ENCODE measurements at places on chromosomes 5 and 9.
A peak's percentile ranks its signal among the peaks of the same experiment; 100 is the strongest.

DNA sequence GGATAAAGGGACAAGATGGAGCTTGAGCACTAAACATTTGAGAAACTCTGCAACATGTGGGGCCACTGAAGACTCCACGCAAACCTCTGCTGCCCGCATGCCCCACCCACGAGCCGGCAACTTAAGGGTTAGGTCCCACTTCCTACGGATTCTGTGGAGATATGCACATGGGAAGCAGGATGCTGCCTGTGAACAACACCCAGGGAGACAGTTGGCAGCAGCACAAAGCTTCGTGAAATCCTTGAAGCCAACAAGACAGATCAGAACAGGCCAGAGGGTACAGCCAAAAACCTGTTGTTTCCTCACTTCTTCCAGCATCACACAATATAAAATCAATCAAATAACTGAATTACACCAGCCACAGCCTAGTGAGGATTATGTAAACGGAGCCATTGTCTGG, 270.4 kb downstream of the ENC1 start:
- DNase-seq: no peak

DNA sequence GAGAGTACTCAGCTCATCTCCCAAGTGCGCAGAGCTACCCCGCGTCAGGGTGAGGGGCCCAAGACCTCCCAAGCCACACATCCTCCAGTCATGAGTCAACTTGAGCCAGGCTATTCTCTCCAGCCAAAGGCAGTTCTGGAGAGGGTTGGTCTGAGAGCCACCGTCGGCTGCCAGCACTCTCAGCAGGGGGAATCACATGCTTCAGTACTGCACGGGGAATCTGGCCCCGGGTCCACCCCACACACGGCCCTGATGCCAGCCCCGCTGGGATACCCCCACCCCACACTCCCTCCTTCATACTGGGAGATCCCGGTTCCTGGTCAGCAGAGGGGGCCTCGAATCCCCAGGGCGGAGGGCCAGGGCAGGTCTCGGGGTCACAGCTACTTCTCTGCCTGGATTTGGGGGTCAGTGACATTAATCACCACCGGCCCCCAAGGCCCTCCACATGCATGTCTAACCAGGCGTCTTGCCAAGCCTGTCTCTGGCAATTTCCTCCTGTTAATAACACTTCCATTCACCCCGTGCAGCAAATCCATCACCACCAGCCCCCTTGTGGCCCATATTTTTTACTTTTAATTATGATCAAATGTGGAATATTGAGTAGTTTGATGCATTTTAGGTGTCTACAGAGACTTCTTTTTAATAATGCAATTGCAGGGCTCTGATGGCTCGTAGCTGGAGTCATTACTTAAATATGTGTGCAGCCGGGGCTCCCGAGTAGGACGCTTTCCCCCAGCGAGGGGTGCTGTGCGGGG, 102.9 kb upstream of the PPP1R26 start:
- no peak for DNase-seq

DNA sequence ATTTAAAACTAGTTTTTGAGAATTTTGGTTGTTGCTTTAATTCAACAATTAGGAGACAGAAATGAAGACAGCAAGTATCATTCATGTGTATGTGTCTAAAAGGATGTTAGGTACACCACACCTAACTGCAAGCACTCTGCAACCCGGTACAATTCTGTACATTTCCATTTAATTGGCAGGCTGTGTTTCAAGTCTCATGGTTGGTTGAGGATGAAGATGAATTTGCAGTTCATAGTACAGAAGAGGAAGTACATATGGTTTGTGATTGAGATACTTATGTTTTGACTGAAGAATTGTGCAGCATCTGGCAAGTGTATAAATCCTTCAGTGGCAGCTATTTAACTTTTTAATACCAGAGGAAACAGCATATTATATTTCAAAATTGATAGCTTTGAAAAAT, 628.7 kb upstream of the ZNF608 start:
- DNase-seq: no peak

DNA sequence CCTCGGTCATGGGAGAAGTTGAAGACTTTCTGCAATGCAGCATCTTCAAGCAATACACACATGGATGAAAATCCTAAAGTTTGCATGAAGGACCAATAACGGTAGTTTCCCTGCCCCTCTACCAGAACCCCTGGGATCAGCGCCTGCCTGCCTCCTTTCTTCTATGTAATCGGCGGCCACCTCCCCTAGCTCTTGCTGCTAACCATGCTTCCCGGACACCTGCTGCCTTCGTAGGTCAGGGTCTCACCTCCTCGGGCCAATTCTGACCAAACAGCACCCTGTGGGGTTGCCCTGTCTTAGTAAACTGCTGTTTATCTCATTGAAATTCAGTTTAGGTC, 388 bp upstream of the MED10 start:
- no peak for DNase-seq

- no peak for DNase-seq
These were observed 184.1 kb downstream of the DIRAS2 start for GRCh38 chr9:90458485-90458884.

DNA sequence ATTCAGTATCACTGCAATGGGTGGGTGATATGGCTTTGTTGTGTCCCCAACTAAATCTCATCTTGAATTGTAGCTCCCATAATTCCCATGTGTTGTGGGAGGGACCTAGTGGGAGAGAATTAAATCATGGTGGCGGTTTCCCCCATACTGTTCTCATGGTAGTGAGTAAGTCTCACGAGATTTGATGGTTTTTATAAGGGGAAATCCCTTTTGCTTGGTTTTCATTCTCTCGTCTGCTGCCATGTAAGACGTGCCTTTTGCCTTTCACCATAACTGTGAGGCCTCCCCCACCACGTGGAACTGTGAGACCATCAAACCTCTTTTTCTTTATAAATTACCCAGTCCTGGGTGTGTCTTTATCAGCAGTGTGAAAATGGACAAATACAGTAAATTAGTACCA, 9.5 kb upstream of the NANS start:
- DNase-seq: no peak

DNA sequence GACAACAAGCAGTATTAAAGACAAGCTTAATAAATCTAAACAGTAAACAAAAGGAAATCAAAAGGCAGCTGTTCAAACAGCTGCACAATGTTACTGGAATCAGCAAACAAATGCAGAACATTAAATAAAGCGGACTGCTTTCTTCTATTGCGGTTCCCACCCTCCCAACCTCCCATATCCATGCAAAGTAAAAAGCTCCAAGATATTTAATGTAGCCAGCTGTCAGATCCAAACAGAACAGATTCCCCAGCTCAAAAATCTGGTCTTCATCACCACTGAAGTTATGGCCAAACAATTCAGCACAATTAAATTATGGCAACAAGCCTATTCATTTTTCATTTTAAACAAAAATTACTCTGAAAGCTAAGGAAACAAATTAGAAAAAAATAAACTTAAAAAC, 75.9 kb downstream of the SLC38A9 start:
- no peak for DNase-seq

DNA sequence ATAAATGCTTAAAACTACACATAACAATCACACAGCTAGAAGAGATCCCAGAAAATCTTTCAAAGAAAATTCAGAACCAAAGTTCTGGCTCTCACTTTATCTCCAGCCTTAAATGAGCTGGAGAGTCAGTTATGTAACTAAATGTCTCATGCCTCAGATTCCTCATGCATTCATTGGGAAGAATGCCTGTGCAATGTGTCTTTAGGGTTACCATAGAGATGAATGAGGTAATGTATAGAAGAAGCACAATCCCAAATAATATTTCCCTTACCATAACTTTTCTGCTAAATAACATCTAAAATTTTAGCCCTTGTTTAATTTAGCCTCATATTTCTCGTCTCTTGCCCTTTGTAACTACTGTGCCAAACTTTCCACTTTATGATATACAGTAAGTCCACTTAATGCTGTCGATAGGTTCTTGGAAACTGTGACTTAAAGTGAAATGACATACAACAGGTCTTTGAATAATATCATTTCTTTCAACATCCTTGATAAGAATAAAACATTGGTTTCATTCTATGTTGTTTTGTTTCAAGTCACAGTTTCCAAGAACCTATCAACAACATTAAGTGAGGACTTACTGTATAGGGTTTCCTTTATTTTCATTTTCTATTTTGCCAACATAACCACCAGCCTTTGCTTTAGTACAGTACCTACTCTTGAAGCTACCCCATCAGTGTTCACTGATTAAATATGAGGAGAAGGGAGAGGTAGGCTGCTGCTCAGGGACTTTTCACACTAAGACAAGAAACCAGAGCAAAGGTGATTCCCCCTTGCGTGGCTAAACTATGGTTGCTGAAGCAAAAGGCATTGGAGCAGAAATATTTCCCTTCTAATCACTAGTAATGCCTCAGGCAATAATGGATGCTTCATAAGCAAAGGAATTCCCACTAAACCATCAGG, 295.7 kb upstream of the PTGER4 start:
- peak; percentile 65 for DNase-seq

DNA sequence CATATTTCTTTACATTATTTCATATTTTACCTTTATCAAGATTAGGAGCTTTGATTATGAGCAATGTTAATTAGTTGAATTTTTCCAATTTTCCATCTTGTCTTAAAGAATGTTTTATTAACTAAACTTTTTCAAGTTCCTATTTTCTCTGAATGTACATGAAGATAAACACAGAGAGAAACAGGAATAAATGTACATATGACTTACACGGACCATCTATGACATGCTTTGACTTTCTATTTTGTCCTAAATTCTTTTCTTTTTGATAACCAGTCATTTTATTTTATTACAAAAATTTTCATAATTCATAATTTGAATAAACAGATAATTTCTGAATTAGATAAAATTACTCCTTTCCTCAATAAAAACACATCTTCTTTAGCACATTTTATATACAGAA, 1038.8 kb upstream of the ARRDC3 start:
- no peak for DNase-seq

- no peak for DNase-seq
These were observed 243.9 kb downstream of the IRX2 start for GRCh38 chr5:2507611-2508010.

DNA sequence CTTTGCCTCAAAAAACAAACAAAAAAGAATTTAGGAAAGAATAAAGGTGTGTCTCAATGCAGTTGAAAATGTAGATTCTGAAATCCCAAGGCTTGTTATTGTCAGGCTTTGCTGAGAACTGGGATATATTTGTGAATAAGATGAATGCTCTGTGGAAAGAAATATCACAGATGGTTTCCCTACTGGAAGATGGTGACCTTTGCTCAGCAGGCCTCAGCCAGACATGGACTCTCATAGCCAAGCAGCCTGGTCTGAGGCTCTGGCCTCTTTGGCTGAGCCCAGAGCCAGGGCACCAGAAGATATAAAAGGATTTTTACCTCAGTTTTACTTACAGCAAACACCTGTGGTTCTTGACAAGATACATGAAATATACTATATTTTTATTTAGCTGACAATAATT, 37.1 kb downstream of the AGXT2 start:
- DNase-seq: no peak

DNA sequence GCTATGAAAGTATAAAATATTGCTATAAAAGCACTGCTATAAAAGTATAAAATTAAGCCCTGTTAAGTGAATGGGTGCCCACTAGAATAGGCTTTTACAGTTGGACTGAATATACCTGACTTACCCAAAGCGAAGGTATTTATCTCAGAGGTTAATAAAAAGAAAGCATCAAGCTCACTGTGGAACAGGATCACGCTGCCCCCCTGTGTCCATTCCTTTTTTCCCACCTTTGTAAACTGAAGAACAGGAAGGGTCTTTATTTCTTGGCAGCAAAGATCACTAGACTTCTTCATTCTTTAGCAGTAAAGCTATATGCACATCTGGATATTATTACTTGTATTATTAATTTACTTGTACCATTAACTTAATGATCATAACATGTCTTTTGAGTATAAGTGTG, 22.1 kb upstream of the PLPP6 start:
- DNase-seq: peak; percentile 53

DNA sequence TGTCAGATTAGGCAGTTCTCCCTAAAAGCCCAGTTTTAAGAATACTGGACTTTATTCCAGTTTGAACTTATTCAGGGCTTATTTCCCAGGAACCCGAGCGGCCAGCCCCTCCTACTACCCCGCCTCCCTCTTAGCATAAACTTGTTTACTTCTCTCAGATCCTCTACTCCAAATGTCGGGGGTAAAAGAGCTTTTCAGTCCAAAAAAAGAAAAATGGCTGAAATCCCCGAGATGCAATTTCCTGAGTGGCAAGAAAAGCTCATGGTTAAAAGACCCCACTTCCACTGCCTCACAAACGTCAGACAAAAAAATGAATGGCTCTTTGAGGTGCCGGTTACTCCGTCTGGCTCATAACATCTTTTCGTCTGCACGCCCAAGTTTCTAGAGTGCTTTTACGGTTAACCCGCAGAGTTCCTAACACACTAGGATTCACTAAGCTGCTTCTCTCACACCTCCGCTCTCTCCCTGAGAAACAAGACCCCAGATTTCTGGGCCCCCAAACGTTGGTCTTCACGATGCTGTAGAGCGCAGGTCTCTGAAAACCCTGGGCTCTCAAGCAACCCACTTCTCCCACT, 402 bp downstream of the BRD8 start:
- peak; percentile 38 for DNase-seq

DNA sequence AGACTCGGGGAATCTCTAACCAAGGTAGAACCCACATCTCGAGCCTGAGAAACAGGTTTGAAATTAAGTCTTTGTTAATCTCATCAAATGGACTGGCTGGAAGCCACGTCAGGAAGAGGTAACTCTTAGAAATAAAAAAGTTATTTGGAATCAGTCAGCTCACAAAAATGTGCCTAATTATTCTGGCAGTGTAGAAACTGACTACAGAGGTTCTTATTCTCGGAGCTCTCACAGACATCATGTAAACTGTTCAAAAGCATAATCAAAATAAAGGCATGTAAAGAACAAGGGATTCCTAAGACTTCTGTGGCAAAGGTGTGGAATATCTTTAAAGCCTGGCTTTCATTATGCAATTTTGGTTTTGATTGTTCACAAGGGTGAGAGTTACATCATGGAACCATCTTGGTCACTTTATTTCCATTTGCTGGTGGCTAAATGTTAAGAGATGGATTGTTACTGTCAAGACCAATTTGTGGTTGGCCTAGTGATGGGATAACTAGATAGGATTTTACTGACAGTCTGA, 85.1 kb downstream of the OTULIN start:
- DNase-seq: no peak

DNA sequence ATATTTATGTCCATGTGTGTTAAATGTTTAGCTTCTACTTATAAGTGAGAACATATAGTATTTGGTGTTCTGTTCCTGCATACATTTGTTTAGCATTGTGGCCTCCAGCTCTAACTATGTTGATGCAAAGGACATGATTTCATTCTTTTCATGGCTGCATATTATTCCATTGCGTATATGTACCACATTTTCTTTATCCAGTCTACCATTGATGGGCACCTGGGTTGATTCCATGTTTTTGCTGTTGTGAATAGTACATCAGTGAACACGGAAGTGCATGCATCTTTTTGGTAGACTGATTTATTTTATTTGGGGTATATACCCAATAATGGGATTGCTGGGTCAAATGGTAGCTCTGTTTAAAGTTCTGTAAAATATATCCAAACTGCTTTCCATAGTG, 359.0 kb downstream of the SLCO4C1 start:
- no peak for DNase-seq

DNA sequence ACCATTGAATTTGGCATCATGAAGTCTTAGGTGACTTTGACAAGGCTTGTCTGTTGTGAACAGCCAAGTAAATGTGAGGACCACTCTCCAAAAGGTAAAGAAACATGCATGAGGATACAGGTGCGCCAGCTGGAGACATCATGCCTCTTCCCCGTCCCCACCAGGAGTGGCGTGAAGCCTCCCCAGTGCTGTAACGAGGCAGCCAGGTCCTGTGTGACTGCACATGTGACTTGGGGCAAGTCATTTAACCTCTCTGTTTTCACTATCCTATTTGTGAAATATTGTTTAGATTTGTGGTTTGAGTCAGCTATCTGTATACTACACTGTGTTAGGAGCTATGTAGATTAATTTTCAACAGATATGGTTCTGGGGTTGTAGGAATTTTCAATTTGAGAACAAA, 65.0 kb downstream of the DOCK8 start:
- DNase-seq: peak; percentile 19
